ENCODE measurements at places on chromosomes 4 and X. TPM values are rescaled to one million over a fixed set of nuclear protein-coding genes. Genes with fewer than 3 reads are reported as not detected.

Gene FHIP1A
- total RNA-seq = 3.8 TPM

Gene SULT1E1
- 14.7 TPM for total RNA-seq

DNA sequence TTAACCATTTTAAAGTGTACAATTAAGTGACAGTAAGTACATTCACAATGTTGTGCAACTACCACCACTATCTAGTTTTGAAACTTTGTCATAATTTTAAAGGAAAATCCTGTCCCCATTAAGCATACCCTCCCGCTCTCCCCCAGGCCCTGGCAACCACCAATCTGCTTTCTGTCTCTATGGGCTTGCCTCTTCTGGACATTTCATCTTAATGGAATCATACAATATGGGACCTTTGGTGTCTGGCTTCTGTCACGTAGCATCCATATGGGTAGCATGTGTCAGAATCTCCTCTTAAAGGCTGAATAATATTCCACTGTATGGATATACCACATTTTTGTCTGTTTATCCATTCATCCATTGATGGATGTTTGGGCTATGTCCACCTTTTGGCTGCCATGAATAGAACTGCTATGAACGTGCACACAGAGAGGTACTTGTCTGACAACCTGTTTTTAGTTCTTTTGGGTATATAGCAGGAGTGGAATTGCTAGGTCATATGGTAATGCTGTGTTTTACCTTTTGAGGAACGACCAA, 61.5 kb downstream of the ELF4 start:
- no peak overlapping the region for H3K27ac ChIP-seq
- no peaks in the 10 kb centered on the region for H3K4me1 ChIP-seq
- no peaks in the 10 kb centered on the region for H3K27me3 ChIP-seq
- no peak overlapping the region for H3K4me3 ChIP-seq

DNA sequence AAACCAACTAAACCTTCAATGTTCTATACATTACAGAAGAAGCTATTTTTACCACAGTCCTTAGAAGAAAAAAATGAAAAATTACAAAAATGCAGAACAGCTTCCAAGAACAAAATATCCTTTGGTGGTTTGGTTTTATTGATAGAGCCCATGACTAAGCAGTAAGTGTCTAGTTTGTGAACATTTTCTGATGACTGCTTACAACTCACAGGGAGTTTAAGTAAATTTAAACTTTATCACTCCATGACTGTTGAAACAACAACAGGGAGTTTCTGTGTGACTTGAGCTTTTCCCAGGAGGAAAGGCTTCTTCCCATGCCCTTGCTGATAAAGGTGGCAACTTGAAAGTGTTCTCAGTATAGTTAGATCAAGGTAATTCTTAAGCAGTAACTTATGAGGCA, 2.9 kb downstream of the PF4 start:
- H3K27me3 ChIP-seq = no peaks in the 10 kb centered on the region
- H3K4me3 ChIP-seq = no peak overlapping the region
- no peak for DNase-seq
- no peaks in the 10 kb centered on the region for H3K4me1 ChIP-seq

- no peak for DNase-seq
- H3K27me3 ChIP-seq = peaks cover 5% of the 10 kb centered on the region
Measured at GRCh38 chrX:106802063-106802387, 448 bp upstream of the TBC1D8B start.

- no peak overlapping the region for H3K4me3 ChIP-seq
- no peaks in the 10 kb centered on the region for H3K36me3 ChIP-seq
- peaks cover 6% of the 10 kb centered on the region for H3K4me1 ChIP-seq
- H3K27ac ChIP-seq = no peak overlapping the region
Measured at GRCh38 chrX:39427492-39427891, 626.2 kb downstream of the MID1IP1 start.

Gene PRIMPOL
- 5.9 TPM for total RNA-seq

DNA sequence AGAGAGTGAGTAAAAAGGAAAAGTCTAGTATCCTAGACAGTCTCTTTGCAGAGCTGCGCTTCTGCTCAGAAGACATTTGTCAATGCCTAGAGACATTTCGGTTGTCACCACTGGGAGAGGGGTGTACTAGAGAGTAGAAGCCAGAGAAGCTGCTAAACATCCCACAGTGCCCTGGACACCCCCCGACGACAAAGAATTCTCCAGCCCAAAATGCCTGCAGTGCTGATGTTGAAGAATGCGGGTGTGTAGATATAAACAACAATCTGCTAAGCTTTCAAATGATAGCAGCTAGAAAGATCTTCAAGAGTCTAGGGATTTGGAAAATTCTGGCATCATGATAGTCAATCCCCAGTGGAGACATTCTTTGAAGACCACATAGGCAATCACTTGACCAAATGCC, 90.1 kb downstream of the PALLD start:
- no peaks in the 10 kb centered on the region for H3K4me1 ChIP-seq
- no peak for DNase-seq
- H3K27me3 ChIP-seq = no peaks in the 10 kb centered on the region
- no peaks in the 10 kb centered on the region for H3K36me3 ChIP-seq

GRCh38 chr4:3462321-3462789, 751 bp upstream of the DOK7 start:
- DNase-seq = no peak
- no peaks in the 10 kb centered on the region for H3K36me3 ChIP-seq
- no peak overlapping the region for H3K27ac ChIP-seq
- no peak overlapping the region for H3K4me3 ChIP-seq
- peaks cover 16% of the 10 kb centered on the region for H3K4me1 ChIP-seq

GRCh38 chrX:83845397-83845796, 15.5 kb upstream of the CYLC1 start:
- H3K27me3 ChIP-seq = no peaks in the 10 kb centered on the region
- H3K27ac ChIP-seq = no peak overlapping the region
- no peak overlapping the region for H3K4me3 ChIP-seq
- no peak for DNase-seq
- no peaks in the 10 kb centered on the region for H3K4me1 ChIP-seq

DNA sequence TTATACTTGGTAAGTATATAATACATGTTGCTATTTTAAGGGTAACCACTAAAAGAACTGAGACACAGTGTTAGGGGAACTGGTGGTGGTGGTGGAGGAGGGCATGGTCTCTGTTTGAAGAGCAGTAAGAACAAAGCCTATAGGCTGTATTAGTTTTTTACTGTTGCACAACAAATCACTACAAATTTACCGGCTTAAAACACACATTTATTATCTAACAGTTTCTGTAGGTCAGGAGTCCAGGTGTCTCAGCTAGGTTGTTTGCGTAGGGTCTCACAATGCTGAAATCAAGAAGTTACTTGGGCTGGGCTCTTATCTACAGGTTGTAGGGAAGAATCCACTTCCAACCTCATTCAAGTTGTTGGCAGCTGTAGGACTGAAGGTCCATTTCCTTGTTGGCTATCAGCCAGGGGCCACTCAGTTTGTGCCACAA, 52.6 kb downstream of the CASK start:
- H3K27me3 ChIP-seq = no peaks in the 10 kb centered on the region
- H3K4me3 ChIP-seq = no peak overlapping the region
- H3K36me3 ChIP-seq = no peaks in the 10 kb centered on the region
- no peak for DNase-seq
- H3K4me1 ChIP-seq = no peaks in the 10 kb centered on the region
- H3K27ac ChIP-seq = no peak overlapping the region

Gene GSX2
- total RNA-seq = not detected

GRCh38 chr4:125041372-125041930, 273.3 kb upstream of the FAT4 start:
- no peak overlapping the region for H3K4me3 ChIP-seq
- DNase-seq = no peak
- no peaks in the 10 kb centered on the region for H3K4me1 ChIP-seq
- no peaks in the 10 kb centered on the region for H3K27me3 ChIP-seq
- no peak overlapping the region for H3K27ac ChIP-seq
- no peaks in the 10 kb centered on the region for H3K36me3 ChIP-seq

GRCh38 chrX:108199691-108200090, 108.1 kb downstream of the ATG4A start:
- H3K36me3 ChIP-seq = no peaks in the 10 kb centered on the region
- no peak for DNase-seq
- no peak overlapping the region for H3K27ac ChIP-seq
- H3K4me1 ChIP-seq = no peaks in the 10 kb centered on the region
- no peak overlapping the region for H3K4me3 ChIP-seq
